ENCODE measurements at places on chromosomes 2 and 18.

GRCh38 chr2:27323596-27324285 is 844 bp upstream of the MPV17 start:
- no peak for DNase-seq

GRCh38 chr2:65232636-65233035 is 5.0 kb downstream of the ACTR2 start:
- peak; percentile 61 for DNase-seq

DNA sequence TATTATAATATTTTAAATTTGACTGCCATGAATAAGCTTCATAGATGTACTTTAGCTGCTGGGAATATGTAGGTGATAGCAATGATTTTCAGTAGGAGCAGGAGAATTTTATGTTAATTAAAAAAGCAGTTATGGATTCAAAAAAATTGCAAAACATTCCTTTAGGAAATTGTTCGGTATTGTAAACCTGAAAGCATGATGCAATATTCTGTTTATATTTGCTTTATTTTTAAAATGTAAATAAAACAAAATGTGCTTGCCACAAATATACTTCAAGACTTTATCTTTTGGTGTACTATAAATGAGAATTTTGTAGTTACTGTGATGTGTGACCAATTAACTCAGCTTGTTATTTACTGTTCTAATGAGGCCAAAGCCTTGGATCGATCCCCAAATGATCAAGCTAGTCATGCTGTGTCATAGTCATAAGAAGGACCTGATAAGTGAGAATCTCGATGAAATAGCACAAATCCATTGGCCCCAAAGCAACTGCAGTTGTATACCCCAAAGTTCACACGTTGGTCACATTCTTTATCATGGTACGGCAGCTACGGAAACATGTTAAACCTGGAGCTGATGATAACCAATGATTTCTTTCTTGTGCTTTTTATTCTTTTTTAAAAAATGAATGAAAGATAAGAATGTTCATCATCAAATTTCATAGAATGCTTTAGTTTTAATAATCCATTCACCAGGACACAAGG is 23.6 kb upstream of the ATIC start:
- DNase-seq: no peak

- no peak for DNase-seq
Observed at GRCh38 chr18:78677483-78678317, 301.9 kb upstream of the SALL3 start.

GRCh38 chr18:12750076-12750714 is 47.4 kb downstream of the PSMG2 start:
- DNase-seq: no peak

Measured in RWPE1 (cell line).